ENCODE measurements at places on chromosomes 2 and 18. TPM values are rescaled to one million over a fixed set of nuclear protein-coding genes. Genes with fewer than 3 reads are reported as not detected.

NOSTRIN gene
- total RNA-seq = not detected

GREB1 gene
- 0.90 TPM for total RNA-seq

C2orf66 gene
- total RNA-seq = 0.33 TPM

DSG1 gene
- total RNA-seq = not detected

DNA sequence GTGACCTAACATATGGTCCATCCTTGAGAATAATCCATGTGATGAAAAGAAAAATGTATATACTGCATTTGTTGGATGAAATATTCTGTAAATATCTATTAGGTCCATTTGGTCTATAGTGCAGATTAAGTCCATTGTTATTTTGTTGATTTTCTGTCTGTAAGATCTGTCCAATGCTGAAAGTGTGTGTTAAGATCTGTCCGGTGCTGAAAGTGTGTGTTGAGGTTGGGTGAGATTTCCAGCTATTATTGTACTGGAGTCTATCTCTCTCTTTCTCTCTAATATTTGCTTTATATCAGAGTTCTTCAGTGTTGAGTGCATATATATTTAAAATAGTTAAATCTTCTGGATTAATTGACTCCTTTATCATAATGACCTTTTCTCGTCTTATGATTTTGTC lies 828.8 kb upstream of the CRIM1 start:
- no peak for DNase-seq

DNA sequence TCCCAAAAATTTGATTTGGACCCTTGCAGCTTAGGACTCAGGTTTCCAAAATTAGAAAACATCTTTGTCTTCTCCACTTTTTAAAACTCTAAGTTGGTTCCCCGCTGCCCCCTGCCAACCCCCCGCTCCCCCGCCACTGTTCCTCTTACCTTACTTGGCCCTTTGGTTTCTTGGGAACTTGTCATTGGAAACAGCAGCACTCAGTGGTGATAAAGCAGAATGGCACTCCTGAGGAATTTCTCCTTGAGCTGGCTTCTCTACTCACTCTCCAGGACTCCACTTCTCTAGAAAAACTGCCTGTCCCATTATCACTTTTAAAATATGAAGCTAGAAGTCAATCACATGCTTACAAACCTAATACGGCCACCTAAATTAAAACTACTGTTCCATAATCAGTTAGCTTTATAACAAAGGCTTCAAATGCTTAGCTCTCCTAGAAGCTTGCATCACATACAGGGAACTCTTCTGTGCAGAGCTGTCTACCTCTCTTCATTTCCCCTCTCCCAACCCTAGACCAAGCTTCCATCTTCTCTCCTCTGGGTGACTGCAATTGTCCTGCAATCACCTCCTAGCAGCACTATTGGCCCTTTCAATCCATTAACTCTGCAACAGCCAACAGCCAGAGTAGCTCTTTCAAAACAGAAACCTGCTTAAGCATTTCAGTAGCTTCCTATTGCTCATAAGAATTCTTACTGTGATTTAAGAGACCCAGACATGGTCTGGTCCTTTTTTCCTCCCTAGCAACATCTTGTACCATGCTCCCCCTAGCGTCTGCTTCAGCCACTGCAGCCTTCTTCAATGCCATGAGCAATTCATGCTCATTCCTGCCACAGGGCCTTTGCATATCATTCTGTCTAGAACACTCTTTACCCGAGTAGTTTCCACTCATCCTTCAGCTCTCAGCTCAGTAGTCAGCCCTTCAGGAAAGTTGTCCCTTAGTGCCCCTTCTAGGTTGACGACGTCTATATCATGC lies 15.2 kb upstream of the PLEKHM3 start:
- DNase-seq = no peak

GRCh38 chr2:120831891-120832290 lies 96.2 kb downstream of the GLI2 start:
- DNase-seq = no peak

- no peak for DNase-seq
Observed at GRCh38 chr2:128012698-128013097, 15.2 kb downstream of the SAP130 start.

GRCh38 chr2:97966545-97967215 lies 29.1 kb downstream of the TMEM131 start:
- peak; percentile 35 for DNase-seq

All from Panc1 (cell line).